ENCODE measurements at places on chromosomes 7 and 10.
A peak's percentile ranks its signal among the peaks of the same experiment; 100 is the strongest.

DNA sequence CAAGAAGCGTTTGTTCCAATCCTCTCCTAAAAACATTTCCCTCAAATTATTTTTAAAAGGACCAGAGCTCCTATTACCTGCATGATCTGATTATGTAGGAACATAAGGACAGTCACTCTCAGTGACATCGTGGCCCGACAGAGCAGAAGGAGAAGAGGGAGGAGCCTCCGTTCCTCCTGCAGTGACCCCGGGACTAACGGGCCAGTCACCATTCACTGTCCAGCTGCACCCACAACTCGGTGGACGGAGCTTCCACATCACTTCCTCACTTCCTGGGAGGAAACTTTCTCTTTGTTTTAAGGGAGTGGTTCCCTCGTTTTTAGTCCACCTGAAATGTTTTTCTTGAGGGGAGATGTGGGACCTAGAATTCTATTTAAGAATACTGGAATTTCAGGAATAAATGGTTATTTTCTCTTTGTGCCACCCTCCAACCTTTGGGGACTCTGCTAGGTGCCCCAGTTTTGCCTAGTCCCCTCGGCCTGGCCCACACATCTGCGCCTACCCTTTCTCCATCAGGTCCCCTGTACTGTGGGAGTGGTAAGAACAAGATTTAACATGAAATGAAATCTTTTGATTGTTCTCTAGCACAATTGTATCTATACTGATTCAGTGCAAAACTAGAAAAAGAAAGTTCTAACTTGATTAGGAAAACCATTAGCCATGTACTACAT is 173.5 kb upstream of the RNF32 start:
- DNase-seq, result no peak

DNA sequence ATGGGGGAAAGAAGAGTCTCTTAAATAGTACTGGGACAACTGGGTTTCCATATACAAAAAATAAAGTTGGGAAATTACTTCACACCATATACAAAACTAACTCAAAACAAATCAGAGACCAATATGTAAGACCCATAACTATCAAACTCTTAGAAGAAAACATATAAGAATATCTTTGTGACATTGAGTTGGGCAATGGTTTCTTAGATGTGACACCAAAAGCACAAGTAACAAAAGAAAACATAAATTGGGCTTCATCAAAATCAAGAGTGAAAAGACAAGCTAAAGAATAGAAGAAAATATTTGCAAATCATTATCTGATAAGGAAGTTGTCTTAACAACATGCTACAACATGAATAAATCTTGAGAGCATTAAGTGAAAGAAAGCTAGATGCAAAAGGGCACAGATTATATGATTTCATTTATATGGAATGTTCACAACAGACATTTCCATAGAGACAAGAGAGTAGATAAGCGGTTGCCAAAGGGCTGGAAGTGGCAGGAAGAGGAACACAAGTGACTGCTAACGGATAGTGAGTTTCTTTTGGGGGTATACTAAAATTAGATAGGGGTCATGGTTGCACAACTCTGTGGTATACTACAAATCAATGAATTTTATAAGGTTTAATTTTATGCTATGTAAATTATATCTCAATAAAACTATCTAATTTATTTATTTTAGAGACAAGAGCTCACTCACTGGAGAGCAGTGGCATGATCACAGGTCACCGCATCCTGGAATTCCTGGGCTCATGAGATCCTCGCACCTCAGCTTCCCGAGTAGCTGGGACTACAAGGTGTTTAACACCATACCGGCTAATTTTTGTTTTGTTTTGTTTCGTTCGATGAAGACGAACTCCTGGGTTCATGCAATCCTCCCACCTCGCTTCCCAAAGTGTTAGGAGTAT is 35.4 kb downstream of the JMJD1C start:
- no peak for DNase-seq

DNA sequence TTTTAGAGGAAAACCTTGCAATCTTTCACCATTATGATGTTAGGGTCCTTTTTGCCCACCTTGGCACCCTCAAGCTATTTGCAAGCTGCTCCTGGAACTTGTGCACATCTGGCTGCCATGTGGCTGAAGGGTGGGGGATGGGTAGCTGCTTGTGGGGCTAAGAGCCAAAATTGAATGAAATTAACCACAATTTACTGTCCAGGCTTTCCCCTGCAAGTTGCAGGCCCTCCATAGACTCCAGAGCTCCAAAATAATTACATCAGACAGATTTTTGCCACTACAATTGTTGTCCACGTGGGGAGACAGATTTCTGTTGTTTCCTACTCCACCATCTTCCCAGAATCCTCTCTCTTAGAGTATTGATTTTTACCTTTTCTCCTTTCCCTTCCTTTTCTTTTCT is 19.1 kb downstream of the PI4K2A start:
- peak; percentile 53 for DNase-seq

DNA sequence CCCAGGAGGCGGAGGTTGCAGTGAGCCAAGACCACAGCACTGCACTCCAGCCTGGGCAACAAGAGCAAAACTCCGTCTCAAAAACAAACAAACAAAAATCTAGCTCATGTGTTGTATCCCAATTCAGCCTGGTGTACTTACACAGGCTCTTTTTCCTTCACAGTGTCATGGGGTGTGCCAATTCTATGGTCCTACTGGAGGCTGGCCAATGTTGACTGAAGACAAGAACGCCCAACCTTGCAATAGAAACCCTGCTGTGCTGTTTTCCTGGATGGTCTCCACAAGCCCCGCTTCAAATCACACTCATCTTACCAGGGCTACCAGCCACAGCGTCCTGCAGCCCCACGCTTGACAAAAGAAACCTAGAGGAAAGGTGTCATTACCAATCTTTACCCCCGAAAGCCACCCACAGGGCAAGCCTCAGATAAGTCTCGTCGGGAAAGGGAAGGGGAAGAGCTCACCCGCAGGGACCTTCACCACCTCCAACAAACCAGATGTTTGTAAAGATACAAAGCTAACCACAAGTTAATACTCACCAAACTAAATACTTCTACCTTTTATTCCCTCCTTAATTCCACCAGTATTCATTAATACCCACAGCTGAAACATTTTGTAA is 64.8 kb downstream of the TNS3 start:
- DNase-seq, result no peak

DNA sequence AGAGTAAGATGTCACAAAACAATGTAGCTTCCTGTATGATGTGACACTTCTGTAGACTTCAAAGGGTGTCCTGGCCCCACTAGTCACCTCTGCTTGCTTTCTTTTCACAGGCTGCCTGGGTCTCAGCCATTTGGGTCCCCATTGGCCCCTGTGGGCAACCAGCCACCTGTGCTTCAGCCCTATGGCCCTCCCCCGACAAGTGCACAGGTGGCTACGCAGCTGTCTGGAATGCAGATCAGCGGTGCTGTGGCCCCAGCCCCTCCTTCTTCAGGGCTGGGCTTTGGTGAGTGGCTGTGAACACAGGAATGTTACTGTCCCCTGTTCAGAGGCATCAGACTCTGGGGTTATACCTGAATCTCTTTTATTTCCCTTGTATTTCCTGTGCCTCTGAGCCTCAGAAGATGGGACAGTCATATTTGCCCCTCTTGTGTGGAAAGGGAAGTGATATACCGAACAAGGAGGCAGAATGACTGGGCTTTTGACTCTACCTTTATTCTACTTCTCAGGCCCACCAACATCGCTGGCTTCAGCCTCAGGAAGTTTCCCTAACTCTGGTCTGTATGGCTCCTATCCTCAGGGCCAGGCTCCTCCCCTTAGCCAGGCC is 15.4 kb downstream of the SEC24C start:
- no peak for DNase-seq

DNA sequence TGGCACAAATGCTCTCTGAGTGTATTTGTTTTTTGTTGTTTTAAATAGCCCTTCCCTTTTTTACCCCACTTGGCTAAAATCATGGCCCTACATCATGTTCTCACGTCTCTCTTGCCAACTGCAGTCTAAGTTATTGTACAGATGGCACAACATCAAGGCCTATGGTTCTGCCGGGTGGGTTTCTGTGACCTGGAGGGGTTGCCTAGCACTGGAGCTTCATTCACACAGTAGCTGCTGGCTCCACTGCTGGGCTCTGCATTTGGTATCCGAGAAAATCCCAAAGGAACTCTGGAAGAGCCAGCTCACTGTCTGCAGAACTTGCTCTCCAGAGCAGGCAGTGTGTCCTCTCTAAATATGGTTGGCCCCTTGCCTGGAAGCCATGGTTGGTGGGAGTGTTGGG is 120.6 kb downstream of the LRRC4 start:
- no peak for DNase-seq

DNA sequence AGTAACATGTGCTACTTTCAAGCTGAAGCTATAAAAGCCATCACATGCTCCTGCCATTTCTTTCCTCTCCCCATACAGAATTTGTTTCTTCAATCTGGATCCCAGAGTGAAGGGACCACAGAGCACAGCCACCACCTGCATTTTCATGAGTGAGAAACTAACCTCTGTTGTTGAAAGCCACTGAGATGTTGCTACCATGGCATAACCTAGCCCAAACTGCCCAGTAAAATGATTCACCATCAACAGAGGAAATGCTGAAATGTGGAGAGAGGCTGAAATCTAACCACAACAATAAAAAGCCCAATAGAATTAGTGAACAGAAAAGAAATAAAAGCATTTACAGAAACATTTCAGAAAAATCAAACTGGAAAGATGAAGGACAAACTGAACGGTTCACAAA is 125.2 kb downstream of the AMPH start:
- DNase-seq, result no peak

Data from OCI-M1 (cell line).